ENCODE measurements at places on chromosomes 12 and 14.

- peak; percentile 57 for DNase-seq
Measured at GRCh38 chr12:55019784-55020183, at the start of gene NEUROD4. TSS of gene NEUROD4 (plus strand) at chr12:55019974. CDS start at chr12:55026440, 6,466 bp downstream.

DNA sequence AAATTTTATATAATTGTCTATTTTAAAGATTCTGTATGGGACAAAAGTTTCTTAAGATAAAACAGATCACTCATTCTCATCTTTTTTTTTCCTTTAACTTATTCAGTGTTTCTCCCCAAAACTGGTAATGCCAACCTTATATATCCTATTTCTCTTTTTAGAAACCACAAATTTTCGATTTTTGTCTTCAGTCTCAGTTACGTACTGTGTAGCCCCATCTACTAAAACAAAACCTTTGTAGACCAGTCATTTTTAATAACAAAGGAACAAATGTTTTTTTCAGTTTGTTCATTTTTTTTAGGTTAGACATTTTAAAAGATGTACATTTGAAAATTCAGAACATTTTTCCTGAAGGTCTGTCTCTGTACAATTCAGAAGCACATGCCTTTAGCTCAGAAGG, 18.2 kb downstream of the PNMA1 start:
- DNase-seq = no peak

- DNase-seq = no peak
Measured at GRCh38 chr12:1827826-1828805, 7.8 kb downstream of the LRTM2 start.

- no peak for DNase-seq
Measured at GRCh38 chr14:103298620-103299019, 35.4 kb upstream of the EIF5 start.

DNA sequence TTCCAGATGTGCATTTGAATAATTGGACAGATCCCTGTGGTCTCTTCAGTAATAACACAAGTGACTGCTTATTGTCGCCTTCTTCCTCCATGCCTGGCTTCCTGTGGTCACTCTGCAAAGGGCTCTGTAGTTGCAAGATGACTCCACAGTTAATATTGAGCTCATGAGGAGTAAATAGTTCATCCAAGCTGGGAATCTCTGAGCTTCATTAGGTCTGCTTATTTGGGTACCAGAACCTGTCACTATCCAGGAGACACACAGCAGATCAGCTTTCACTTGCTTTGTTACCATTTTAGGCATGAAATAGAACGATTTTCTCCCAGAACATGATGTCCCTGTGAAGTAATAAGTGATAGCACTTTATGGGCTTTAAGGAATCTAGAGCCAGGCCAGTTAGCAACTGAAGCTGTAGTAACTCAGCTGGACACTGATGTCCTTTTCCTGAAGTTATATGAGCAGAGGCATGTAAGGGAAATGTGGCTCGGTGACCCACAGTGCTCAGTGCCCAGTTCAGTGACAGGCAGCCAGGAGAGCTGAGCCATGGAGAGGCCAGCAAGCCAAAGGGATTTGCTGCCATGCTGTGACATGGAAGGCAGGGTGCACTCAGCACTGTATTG, 50.1 kb downstream of the CRADD start:
- no peak for DNase-seq

DNA sequence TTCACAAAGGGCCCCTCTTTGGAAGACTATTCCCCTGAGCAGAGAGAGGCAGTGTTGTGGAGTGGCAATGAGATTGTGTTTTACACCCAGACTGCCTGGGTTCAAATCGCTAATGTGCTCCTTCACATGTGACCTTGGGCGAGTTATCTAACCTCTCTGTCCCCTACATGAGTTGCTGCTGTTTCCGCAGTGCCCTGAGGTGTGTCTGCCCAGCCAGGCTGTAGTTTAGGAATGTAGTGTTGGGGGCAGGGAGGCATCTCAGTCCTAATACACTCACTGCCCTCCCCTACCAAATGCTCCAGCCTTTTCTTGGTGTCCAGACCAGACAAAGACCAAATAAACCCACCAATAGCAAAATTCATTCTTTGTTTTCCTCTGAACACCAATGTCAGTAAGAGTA, 78.6 kb downstream of the SLC24A4 start:
- no peak for DNase-seq

- DNase-seq = no peak
Measured at GRCh38 chr12:98998697-98999299, 353.7 kb downstream of the APAF1 start.

DNA sequence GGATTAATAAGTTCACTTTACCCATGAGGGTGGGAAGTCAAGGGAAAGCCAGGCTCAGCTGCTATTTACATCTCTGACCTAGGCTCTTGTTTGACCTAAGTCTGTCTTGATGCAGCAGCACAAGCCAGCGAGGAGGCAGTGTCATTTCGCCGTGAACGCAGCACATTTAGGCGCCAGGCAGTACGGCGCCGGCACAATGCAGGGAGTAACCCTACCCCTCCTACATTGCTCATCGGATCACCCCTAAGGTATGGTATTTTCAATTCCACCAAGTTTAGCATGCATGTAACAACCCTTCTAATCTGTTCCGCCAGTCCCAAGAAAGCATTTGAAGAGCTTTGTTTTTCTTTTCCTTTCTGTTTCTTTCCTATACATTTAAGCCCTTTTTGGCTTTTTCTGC, 81.2 kb downstream of the PCNX1 start:
- DNase-seq = no peak

- DNase-seq = no peak
Measured at GRCh38 chr14:38209572-38210557, 2.2 kb downstream of the SSTR1 start.

DNA sequence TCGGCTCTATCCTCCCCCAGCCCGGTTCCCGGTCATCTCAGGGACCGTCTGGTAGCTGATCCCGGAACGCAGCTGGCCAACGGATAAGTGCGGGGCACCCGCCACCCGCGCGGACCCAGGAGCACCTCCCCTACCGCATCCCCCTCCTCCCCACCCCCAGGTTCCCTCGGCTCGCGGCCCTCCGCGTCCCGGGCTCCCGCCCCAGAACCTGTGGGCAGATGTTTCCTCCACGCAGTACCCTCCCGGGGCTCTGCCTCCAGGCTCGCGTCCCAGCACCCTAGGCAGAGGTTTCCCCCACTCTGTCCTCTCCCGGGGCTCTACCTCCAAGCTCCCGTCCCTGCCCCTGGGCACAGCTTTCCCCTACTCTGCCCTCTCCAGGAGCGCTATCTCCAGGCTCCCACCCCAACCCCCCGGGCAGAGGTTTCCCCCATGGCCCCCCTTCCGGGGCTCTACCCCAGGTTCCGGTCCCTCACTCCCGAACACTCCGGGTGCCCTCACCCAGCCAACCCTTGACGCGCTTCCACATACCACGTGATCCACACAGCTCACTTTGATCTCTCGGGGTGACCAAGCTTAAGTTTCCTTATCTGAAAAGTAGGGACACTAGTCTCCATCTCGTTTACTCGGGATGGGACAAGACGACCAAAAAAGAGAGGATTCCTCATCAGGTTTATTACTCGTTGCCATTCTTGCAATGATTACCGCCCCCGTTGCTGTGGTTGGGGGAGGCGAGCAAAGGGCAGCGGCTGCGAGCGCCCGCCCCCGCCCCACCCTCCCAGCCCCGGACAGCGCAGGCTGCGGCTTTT, at the start of gene CCDC38:
Gene CCDC38 (minus strand): TSS at position 91 of the 806 bp plus-strand sequence. CDS start 6,105 bp downstream, outside the sequence.
- DNase-seq = peak; percentile 85

DNA sequence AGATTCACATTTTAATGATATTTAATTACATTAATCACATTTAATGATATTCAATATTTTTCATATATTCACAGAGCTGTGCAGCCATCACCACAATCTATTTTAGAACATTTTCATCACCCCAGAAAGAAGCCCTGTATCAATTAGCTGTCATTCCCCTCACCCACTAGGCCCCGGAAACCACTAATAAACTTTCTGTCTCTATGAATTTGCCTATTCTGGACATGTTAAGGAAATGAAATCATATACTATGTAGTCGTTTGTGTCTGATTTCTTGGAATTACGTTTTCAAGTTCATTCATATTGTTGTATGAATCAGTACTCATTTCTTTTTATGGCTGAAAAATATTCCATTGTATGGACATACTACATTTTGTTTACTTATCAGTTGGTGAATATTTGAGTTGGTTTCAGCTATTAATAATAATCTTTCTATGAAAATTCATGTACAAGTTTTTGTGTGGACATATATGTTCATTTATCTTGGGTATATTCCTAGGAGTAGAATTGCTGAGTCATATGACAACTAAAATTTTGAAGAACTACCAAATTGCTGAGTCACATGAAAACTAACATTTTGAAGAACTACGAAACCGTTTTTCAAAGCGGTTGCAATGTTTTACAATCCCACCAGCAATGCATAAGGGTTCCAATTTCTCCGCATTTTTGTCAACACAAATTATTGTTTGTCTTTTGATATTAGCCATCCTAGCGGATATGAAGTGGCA, 11.7 kb upstream of the OTOGL start:
- no peak for DNase-seq

GRCh38 chr14:60845523-60845922, 111.0 kb downstream of the MNAT1 start:
- no peak for DNase-seq

DNA sequence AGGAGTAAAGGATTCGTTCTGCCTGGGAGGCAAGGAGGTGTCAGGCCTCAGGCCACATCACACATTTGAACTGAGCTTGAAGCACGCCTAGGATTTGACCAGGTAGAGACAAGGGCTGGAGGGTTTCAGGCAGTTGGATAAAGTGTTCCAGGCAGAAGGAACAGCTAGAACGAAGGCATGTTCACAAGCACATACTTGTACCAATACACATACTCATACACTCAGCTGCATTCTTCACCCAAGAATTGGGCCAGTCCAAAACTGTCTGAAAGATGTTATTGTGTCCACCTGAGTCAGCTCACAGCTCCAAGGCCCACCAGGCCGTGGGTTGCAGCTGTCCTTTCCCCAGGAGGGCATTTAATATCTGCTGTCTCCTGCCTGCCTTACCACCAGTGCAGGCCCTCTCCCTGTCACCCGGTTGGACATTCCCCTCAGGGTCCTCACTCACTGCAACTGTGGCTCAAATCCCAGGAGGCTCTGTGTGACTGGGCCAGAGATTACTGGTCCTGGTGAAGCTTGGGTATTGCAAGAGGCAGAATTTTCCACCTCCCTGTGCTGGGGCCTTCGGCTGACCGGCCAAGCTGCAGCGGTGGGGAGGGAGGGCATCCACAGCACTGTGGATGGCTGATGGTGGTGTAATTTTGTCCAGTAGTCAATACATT, 12.8 kb upstream of the AQP2 start:
- no peak for DNase-seq

- peak; percentile 96 for DNase-seq
Measured at GRCh38 chr14:76918782-76919394, 92.7 kb downstream of the LRRC74A start.
